Erythroblast (primary cell): ENCODE measurements at places on chromosomes 4 and X.
A peak's percentile ranks its signal among the peaks of the same experiment; 100 is the strongest.

DNA sequence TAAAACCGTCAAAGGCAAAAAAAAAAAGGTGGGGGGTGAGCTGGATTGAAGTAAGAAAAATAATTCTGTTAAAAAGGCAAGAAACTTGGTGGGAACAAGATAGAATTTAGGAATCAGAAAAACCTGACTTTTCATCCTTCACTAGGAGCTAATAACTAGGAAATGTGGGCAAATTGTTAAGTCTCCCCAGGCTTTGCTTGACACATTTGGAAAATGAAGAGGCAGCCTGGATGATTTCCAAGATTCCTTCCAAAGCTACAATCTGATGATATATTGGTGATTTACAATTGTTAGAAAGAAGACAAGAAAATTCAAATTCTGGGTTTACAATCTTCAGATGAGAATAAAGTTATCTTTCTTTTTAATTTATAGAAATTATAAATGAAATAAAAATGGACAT is 1062.5 kb downstream of the ADGRL3 start:
- no peak for DNase-seq

DNA sequence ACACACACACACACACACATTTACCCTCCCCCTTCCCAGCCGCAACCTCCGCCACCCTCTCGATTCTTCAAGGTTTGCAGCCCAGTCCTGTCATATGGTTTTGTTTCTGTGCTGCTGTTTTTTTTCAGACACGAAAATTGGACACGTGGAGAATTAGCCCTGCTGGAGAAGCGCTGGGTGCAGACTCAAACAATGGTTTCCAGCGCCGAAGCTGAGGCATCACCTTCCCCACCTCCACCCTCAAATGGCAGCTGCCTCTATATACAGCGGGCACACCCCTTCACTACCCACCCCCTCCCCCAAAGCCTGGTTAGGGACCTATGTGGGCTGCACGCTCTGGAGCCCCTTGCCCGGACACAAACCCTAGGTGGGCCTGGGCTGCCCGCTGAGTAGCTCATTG is 87.9 kb downstream of the BCOR start:
- DNase-seq = no peak

GRCh38 chr4:40462326-40462725 is 127.2 kb downstream of the CHRNA9 start:
- no peak for DNase-seq

DNA sequence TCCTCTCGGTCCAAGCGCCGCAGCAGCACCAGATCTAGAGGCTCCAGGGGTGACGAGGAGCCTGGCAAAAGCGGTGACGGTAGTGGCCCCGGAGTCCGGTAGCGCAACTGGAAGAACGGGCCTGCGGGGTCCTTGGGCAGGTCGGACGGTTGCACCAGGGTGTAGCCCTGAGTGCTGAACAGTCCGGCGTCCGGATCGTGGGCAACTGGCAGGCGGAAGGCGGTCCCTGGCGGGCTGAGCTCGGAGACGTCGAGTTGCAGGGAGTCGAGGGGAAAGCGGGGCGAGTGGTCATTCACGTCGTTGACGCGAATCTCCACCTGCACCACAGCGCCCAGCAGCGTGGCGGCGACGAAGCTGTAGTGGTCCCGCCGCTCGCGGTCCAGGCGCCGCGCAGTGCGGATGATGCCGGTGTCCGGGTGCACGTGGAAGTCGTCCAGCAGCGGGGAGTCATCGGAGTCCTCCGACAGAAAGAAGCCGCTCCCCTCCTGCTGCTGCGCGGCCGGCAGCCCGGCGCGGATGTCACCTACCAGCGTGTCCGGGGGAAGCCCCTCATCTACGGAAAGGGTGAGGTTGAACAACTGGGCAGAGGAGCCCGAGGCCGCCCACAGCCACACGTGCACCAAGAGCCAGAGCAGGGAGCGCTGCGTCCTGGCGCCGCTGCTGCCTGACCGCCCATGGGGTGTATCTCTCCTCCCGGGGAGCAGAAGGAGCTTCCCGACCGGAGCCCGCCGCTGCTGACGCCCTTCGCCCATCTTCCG is 837 bp downstream of the DCHS2 start:
- no peak for DNase-seq

DNA sequence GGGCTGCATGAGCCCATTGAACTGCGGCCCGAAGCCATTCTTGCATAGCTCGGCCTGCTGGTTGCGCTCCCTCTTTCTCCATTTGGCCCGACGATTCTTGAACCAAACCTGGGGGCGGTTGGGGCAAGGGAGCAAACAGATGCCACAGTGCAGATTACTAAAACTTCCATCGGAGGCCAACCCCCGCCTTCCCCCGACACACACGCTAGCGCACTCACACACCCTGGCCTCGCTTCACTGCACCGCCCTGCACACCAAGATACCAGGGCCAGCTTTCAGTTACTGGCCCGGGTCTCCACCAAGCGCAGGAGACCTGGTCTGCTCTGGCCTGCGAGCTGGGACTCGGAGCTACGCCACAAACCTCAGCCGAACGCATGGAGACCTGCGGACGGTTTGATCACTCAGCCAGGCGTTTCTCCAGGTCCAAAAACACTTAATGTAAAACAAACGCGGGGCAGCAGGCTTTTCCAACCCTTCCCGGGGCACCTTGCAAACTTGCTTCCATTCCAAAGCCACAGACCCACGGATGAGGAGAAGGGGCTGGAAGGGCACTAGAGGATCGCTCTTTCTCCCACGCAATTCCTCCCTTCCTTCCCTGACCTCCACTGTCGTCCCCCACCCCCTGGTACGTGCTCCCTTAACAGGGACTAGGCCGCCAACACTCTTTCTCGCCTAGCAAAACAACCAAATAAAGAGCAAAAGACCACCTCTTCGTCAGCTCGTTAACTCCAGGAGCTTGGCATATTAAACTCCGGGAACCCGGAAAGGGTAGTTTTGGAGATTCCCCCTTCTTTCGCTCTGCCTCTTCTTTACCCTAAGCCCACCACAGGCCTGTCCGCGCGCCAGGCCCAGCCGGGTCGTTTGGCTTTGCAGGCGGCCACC is 4.1 kb downstream of the PITX2 start:
- DNase-seq = no peak

- DNase-seq = no peak
Measured at GRCh38 chr4:54272051-54272450, 43.0 kb downstream of the PDGFRA start.

GRCh38 chr4:121642292-121642691 is 54.5 kb downstream of the ANXA5 start:
- no peak for DNase-seq

DNA sequence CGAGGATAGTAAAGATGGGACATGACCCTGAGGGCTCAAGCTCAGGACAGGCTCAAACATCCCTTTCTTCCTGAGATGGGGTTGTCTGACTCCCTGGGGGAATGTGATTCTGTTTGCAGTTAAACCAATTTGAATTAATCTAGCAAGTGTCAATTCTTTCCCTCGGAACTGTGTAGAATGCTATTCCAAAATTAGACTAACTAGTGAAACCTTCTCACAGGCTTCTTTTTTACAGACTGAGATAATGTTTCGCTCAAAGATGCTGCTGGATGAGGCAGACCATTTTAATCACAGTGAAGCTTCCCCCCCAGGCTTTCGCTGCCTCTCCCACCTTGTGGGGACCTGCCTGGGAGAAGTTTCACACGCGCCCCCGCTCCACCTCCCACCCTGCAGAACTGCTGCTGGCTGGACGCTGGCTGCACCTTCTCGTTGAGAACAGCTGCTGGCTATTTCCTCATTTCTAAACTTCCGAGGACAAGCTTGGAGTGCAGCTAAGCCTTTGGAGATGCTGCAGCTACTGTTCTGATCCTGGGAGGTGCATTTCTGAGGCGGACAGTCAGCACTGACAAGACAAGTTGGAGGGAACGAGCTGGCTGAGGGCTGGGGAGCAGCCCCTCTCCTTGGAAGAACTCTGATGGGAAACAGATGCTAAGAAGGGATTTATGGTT is 297.8 kb downstream of the RAPGEF2 start:
- DNase-seq = no peak

GRCh38 chr4:46830971-46831454 is 78.0 kb downstream of the COX7B2 start:
- no peak for DNase-seq

- no peak for DNase-seq
Measured at GRCh38 chr4:102451266-102451665, 49.9 kb upstream of the NFKB1 start.

- DNase-seq = no peak
Measured at GRCh38 chrX:9825129-9825790, 39.0 kb downstream of the SHROOM2 start.

- DNase-seq = peak; percentile 35
Measured at GRCh38 chr4:87679449-87680169, 29.5 kb downstream of the DMP1 start.

GRCh38 chr4:55781812-55782211 is 37.8 kb upstream of the EXOC1L start:
- no peak for DNase-seq

GRCh38 chr4:17476853-17477252 is 35.0 kb downstream of the QDPR start:
- DNase-seq = no peak

GRCh38 chrX:3811331-3812311 is 98.2 kb upstream of the PRKX start:
- peak; percentile 39 for DNase-seq

GRCh38 chr4:13545394-13545808 is 1.1 kb upstream of the NKX3-2 start:
- no peak for DNase-seq

DNA sequence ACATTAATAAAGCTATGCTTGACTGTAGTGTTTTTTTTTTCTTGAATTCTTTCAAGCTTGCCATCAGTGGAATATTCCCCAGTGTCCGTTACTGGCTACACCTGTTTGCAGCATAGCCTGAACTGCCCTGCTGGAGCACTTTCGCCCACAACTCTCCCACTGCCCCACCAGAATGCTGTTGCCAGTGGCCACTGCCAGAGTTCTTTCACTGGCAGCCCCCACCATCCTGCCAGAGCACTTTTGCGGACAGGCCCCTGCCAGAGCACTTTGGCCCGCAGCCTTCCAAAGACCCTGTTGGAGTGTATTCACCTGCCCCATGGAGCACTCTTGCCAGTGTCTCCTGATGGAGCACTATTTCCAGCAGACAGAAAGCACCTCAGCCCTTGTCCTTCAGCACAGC is 452.3 kb upstream of the GRID2 start:
- no peak for DNase-seq

GRCh38 chr4:93299118-93299517 is 529.4 kb upstream of the ATOH1 start:
- DNase-seq = no peak

GRCh38 chr4:86334020-86334750 is 25.7 kb downstream of the MAPK10 start:
- no peak for DNase-seq

- DNase-seq = no peak
Measured at GRCh38 chr4:152415980-152416379, 119.9 kb downstream of the FBXW7 start.

DNA sequence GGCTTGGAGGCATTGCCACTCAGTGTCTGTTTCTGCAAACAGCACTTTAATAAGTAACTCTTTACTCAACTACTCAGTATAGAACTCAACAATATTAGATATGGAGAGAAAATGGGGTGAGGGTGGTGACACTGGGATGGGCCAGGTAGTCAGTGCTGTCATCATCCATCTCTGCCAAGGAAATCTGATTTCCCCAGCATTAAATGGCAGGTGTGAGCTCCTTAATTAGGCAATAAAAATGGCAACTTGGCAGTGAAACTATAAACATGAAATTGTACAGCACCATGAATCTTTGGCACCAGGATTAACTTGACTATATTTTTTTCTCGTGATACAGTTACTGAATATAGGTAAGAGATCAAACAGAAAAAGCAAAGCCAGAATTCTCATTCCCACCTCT is 146.2 kb downstream of the GLRA2 start:
- no peak for DNase-seq

- DNase-seq = no peak
Measured at GRCh38 chr4:142901166-142901662, 55.1 kb upstream of the INPP4B start.
